Inflammatory macrophage treated with lipopolysaccharide for 1 hour (primary cell): ENCODE measurements at places on chromosomes 3 and 15.

- DNase-seq, result peak; percentile 77
Measured at GRCh38 chr15:39433376-39433775, 147.5 kb upstream of the THBS1 start.

GRCh38 chr3:111594205-111594604 is 941 bp downstream of the ZBED2 start:
- DNase-seq, result no peak

- DNase-seq, result no peak
Measured at GRCh38 chr3:27680517-27681246, 41.4 kb downstream of the EOMES start.

GRCh38 chr3:141288336-141288990 is 56.8 kb downstream of the PXYLP1 start:
- peak; percentile 79 for DNase-seq
